ENCODE measurements at places on chromosomes 7 and 10. TPM values are rescaled to one million over a fixed set of nuclear protein-coding genes. Genes with fewer than 3 reads are reported as not detected.

CLRN3 gene
- not detected for polyA plus RNA-seq

AFAP1L2 gene
- polyA plus RNA-seq: not detected

HYCC1 gene
- 60.9 TPM for polyA plus RNA-seq

GAD2 gene
- not detected for polyA plus RNA-seq

NPFFR1 gene
- not detected for polyA plus RNA-seq

EPO gene
- not detected for polyA plus RNA-seq

TCF7L2 gene
- not detected for polyA plus RNA-seq

CDHR1 gene
- polyA plus RNA-seq: not detected

CYP3A4 gene
- polyA plus RNA-seq: not detected

Data from naive B cell (primary cell).